ENCODE measurements at places on chromosomes 3 and 15. TPM values are rescaled to one million over a fixed set of nuclear protein-coding genes. Genes with fewer than 3 reads are reported as not detected.

- peak; percentile 52 for DNase-seq
Observed at GRCh38 chr3:193987186-193987585, 148.8 kb upstream of the HES1 start.

GRCh38 chr3:185846037-185846436 is 21.2 kb upstream of the IGF2BP2 start:
- DNase-seq = peak; percentile 22

GRCh38 chr3:71695000-71695482 is 30.2 kb downstream of the EIF4E3 start:
- DNase-seq = no peak

DNA sequence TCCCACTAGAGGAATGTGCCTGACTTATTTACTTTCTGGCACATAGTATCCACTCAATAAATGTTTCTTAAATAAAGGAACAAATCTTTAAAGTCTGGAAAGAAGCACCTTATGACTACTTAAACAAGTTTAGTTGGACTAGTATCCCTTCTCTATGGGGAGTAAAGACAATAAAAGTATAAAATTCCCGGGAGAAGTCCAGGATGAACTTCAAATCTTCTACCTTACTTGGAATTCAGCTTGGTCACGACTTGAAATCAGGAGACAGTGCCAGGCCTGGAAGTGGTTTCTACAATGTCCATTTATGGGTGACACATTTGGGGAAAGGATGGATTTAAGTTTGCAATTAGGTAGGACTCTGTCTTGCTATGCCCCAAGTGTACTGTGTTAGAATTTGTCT is 196.5 kb downstream of the NR1D2 start:
- no peak for DNase-seq

DNA sequence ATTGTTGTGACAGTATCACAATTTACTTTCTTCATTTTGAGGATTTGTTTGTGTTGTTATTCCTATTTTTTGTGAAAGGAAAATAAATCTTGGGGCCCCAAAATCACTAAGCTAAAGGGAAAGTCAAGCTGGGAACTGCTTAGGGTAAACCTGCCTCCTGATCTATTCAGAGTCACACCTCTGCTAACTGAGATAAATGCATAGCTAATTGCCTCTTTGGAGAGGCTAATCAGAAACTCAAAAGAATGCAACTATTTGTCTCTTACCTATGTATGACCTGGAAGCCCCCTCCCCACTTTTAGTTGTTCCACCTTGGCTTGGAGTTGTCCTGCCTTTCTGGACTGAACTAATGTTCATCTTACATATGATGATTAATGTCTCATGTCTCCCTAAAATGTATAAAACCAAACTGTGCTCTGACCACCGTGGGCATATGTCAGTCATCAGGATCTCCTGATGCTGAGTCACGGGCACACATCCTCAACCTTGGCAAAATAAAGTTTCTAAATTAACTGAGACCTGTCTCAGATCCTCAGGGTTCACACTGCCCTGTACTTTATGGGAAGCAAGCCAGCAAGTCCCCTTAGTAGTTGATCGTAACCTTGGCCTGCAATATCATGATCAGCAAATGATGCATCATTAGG is 523.2 kb upstream of the GOLIM4 start:
- no peak for DNase-seq

- no peak for DNase-seq
Observed at GRCh38 chr15:99426431-99427105, 139.2 kb upstream of the MEF2A start.

Gene TLNRD1
- total RNA-seq = 9.3 TPM
